Foreskin keratinocyte (primary cell): ENCODE measurements at places on chromosomes 13 and 19.

DNA sequence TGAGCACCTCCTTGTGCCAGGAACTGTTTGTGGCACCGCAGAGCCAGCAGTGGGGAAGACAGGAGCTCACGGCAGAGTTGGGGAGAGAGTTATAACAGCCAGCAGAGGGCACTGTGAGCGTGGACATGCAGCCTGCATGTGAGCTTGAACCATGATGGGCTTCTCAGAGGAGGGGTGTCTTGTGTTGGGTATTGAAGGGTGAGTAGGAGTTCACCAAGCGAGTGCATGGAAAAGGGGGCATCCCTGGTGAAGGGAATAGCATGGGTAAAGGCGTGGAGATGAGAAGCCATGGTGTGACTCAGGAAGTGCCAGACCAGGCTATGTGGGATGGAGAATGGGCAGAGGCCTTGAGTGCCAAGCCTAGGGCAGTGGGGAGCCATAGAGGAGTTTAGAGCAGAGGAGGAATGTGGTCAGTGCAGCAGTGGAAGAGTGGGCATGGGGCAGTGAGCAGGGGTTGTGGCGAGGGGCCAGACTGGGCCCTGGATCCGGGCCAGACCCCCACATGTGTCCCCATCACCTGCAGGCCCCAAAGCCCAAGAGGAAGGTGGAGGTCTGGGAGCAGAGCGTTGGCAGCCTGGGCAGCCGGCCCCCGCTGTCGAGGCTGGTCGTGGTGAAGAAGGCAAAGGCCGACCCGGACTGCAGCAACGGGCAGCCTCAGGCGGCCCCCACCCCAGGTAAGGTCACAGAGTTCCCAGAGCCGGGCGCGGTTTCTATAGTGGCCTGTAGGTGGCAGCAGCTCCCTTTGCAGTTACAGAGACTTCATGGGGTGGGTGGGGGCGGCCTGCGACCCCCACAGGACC lies 11.8 kb upstream of the SHD start:
- peak; percentile 28 for DNase-seq

- no peak for DNase-seq
These were observed 27.6 kb downstream of the SCEL start for GRCh38 chr13:77563111-77563510.

- no peak for DNase-seq
These were observed 594 bp downstream of the URI1 start for GRCh38 chr19:29942404-29943261.

DNA sequence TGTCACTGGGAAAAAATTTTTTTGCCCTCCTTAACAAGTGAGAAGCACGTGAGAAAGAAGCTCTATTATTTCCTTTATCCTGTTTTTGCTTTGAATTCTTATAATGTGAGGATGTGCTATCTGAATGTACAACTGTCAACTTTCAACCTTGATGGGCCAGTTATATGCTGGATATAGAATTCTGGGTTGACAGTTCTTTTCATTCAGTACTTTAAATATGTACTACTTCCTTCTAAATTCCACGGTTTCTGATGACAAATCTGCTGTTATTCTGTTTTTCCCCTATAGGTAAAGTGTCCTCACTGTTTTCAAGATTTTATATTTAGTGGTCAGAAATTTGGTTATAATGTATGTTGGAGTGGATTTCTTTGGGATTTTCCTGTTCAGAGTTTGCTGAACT lies 29.9 kb downstream of the ZDHHC20 start:
- no peak for DNase-seq

DNA sequence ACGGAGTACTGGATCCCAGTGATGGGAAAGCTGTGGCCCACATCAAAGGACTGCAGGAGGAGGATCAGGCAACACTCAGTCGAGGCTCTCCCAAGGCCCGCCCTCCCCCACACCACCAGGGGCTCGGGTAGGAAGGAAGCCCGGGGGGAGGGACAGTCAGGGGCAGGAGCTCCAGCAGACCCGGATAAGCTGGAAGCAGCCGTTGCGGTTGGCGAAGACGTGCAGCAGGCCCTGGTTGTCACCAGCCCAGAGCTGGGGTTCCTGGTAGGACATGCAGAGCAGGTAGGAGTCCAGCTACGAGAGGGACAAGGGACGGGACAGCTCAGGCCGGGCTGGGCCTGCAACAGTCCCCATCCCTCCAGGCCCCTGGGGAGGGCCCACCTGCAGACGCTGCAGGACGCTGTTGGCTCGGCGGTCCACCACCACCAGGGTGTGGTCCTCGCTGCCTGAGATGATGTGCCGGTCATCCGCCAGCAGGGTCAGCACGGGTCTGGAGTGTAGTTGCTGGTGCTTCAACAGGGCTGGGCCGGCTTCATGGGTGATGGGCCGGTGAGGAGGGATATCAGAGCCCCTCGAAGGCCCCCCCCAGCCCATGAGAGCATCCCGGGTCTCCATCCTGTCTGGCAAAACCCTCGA lies 1.9 kb downstream of the GNG14 start:
- no peak for DNase-seq

DNA sequence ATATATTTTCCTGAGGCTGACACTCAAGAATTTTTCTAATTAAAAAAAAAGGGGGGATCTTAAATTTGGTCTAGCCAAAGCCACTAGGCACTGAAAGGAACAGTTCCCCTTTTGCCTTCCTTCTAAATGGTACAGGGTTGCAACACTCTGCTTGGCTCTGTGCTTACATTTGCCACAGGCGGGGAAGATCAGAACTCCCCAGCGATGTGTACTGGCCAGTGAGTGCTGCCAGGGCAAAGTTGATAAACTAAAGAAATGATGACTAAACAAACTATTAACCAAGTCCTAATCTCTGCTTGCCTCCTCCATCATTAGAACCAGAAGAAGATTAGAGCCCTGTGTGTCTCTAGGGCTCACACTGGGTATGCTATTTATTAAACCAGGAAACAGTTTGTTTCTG lies 75.3 kb upstream of the SCEL start:
- DNase-seq = no peak

GRCh38 chr13:59633290-59633689 lies 530.4 kb downstream of the DIAPH3 start:
- no peak for DNase-seq

- DNase-seq = no peak
These were observed 7.7 kb downstream of the ATP7B start for GRCh38 chr13:52003541-52003940.

GRCh38 chr19:30733826-30734550 lies 361.8 kb downstream of the ZNF536 start:
- no peak for DNase-seq

- no peak for DNase-seq
These were observed 37.3 kb downstream of the CAPN12 start for GRCh38 chr19:38706792-38707511.

GRCh38 chr19:48509467-48510194 lies 2.0 kb downstream of the LMTK3 start:
- DNase-seq = no peak

GRCh38 chr13:35720290-35720689 lies 243.8 kb upstream of the MAB21L1 start:
- peak; percentile 36 for DNase-seq

GRCh38 chr19:1237754-1238368 lies at the start of gene CBARP:
TSS of gene CBARP (minus strand) at chr19:1238005. CDS start at chr19:1236100, 1,905 bp downstream.
- DNase-seq = no peak

- DNase-seq = peak; percentile 85
These were observed 40.3 kb upstream of the USPL1 start for GRCh38 chr13:30577401-30577852.

DNA sequence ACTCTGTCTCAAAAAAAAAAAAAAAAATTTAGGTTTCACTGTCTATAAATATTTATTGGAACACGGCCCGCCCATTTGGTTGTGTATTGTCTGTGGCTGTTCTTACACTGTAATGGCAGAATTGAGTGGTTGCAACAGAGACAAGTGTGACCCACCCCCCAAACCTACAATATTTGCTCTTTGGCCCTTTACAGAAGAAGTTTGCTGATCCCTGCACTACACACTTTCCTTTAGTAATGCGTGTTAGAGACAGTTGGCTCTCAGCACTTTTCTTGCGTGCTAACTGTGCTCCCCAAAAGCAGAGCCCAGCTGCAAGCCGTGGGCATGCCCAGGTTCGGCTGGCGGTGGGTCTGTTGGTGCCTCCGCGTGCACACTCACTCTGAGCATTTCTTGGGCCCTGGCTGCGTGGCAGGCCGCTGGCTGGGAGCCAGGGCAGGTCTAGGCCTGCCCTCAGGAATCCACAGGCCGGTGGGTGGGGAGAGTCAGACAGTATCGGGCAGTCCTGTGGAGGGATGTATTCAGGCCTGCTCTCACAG lies 72.6 kb downstream of the SIPA1L3 start:
- DNase-seq = peak; percentile 83

- DNase-seq = no peak
These were observed 32.0 kb upstream of the ITM2B start for GRCh38 chr13:48201044-48201443.

GRCh38 chr19:55502197-55502952 lies 14.1 kb downstream of the SSC5D start:
- no peak for DNase-seq

GRCh38 chr19:54189735-54190502 lies 539 bp upstream of the MBOAT7 start:
- peak; percentile 99 for DNase-seq

GRCh38 chr13:23144431-23144830 lies 36.3 kb upstream of the SGCG start:
- no peak for DNase-seq

- no peak for DNase-seq
These were observed 22.8 kb upstream of the NDUFS7 start for GRCh38 chr19:1360818-1361461.

GRCh38 chr13:73593199-73593765 lies 534.5 kb downstream of the KLF5 start:
- DNase-seq = no peak
